Uterus (tissue), 4 donors: ENCODE measurements at places on chromosomes 5 and 9. TPM values are rescaled to one million over a fixed set of nuclear protein-coding genes. Genes with fewer than 3 reads are reported as not detected.

DNA sequence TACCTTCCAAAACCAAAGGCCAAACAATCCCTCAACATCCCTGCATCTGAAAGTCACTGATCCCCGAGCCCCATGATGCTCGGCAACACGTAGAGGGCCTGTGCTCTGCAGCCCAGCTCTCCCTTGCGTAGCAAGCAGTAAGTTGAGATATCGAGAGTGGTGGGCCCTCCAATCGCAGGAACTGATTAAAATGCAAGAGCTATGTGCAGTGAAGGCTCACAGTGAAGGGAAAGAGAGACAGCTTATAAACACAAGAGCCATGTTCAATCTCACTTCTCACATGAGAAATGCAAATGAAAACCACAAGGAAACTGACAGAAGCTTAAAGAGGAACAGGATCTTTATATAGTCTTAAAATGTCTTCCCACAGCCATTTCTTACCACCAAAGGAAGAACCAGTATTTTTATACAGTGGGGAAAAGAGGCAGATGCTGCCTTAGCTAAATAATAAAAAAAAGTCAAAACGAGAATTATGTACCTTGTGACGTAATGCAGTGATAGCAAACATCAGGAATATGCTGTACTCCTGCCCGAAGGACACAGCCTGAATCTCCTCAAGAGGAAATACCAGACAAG, 24.6 kb downstream of the TTF1 start:
- DNase-seq = no peak
- H3K36me3 ChIP-seq = no peaks in the 10 kb centered on the region
- no peak overlapping the region for H3K4me3 ChIP-seq

DNA sequence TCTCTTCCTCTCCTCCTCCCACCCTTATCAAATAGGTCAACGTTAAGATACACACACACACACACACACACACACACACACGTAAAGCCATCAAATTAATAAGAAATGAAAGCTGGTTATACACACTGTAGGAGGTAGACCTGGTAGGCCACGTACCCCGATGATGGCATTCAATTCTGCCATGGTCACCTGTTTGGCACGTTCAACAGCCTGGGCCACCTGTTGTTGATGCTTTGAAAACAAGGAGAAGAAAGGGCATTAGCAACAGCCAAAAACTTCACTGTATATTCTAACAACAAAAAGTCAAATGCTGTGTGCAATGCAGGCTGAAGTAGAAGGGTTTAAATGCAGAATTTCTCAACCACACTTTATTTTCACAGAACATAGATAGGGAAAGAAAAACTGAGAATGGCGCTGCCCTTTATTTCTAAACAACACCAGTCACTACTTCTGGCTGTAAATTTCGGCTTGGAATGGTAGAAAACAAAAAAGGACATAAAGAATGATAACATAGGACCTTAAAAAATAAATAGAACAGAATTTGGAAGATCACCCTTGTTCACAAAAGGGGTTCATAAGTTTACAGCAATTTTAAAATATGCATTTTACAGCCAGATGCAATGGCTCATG, 37.2 kb downstream of the TLE1 start:
- no peak overlapping the region for H3K4me3 ChIP-seq
- peaks cover 3% of the 10 kb centered on the region for H3K4me1 ChIP-seq
- H3K36me3 ChIP-seq = no peaks in the 10 kb centered on the region
- H3K27ac ChIP-seq = no peak overlapping the region
- H3K27me3 ChIP-seq = no peaks in the 10 kb centered on the region

PRELID2 gene
- total RNA-seq = 54.5 TPM

DNA sequence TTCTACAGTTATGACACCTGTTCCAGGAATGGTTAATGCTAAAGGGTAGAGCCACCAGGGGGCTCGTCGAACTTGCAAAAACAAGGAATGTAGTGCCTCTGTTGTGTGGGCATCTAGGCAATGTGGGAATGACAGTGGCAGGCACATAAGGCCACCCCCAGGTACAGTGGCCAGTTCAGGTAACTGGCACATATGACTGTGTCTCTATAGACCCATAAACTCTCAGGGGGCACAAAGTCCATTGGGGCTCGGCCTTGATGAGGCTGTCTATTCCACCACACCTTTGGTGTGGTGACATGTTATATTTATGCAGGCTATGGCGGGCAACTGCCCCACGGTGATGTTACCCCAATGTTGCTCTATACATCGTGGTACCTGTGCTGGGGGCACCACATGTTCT, 59.6 kb upstream of the FAM120A start:
- H3K27me3 ChIP-seq = no peaks in the 10 kb centered on the region
- DNase-seq = no peak
- no peaks in the 10 kb centered on the region for H3K4me1 ChIP-seq
- H3K4me3 ChIP-seq = no peak overlapping the region

- H3K4me3 ChIP-seq = no peak overlapping the region
- DNase-seq = no peak
- no peaks in the 10 kb centered on the region for H3K36me3 ChIP-seq
These were observed 9.2 kb downstream of the PCDH1 start for GRCh38 chr5:141869040-141869439.

DNA sequence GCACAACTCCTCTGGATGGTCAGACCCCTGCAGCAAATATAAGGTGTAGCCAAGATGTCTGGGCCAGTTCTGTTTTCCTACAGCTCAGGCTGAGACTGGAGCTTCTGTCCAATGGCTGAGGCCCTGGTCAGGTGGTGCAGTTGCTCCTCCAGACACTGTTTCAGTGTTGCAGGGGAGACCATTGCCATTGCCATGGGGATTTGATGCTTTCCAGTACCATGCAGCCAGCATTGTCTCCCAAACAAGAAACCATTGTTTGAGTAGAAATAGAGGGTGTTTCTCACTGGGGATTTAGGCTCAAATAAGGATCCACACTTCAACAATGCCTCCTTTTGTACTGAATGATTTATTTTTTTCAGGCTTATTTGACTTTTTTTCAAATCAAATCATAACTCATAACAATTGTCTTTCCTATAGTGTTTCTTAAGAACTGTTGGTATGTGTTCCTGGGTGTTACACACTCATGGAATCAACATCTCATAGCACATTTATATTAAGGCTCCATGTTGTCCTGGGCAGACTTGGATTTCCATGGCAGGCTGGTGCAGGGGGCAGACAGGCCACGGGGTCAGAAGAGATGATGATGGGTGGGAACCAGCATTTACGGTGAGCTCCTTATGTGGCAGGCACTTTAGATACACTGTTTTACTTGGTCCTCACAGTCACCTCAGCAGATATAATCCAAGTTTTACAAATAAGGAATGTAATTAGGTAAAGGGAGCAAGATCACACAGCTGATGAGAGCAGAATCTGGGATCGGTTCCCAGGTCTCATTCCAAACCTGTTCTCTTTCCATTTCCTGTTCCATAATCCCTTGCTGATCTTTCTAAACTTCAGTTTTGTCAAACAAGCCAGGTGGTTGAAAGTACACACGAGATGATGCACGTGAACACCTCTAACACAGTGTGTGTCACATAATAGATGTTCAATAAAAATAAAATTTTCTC, 95.9 kb upstream of the GNAQ start:
- H3K4me1 ChIP-seq = no peaks in the 10 kb centered on the region
- no peak for DNase-seq
- no peak overlapping the region for H3K27ac ChIP-seq
- H3K36me3 ChIP-seq = no peaks in the 10 kb centered on the region
- H3K4me3 ChIP-seq = no peak overlapping the region

DNA sequence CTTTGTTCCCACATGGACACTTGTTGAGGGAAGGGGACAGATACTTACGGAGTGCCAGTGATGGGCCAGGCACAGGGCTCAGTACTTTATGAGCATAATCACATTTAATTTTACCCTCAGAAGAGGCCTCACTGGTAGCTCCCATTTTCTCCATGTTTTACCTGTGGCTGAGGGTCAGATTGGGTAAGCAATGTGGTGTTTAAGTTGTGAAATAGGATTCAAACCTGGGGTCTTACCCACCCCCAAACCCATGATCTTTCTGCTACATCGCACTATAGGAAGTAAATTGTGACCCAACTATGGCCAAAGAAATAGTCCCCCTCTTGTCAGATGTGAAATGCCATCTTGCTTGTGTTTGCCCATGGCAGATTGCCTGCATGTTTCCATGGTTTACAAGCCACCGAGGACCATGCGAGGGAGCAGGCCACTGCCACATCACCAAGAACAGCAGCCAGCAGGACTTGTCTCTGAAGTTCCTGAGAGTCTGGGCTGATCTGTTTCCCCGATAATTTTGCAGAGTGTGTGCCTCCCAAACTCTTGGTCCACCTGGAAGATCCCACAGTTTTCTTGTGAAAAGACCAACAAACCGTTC, 95.4 kb downstream of the MACROH2A1 start:
- H3K27me3 ChIP-seq = no peaks in the 10 kb centered on the region
- DNase-seq = no peak
- no peaks in the 10 kb centered on the region for H3K4me1 ChIP-seq
- no peak overlapping the region for H3K4me3 ChIP-seq
- H3K36me3 ChIP-seq = no peaks in the 10 kb centered on the region
- no peak overlapping the region for H3K27ac ChIP-seq

DNA sequence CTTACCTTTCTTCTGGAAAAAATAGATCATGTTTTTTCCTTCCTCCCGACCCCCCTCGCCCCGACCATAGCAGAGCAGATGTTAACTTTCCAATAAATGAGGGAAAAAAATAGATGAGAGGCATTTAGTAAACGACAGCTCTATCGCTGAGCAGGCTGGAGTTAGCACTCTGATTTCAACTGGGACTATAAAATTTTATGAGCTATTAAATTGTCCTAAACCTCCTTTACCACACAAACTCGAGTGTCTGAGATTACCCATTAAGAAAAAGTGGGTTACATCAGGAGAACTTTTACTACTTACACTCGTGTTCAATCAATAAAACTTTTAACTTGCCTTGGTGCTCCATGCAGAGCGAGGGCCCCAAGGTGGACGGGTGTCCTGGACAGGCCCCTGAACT, 59.8 kb upstream of the RNU6ATAC start:
- H3K4me3 ChIP-seq = no peak overlapping the region
- DNase-seq = no peak
- no peaks in the 10 kb centered on the region for H3K27me3 ChIP-seq
- H3K4me1 ChIP-seq = no peaks in the 10 kb centered on the region
- H3K27ac ChIP-seq = no peak overlapping the region
- H3K36me3 ChIP-seq = no peaks in the 10 kb centered on the region

- no peaks in the 10 kb centered on the region for H3K36me3 ChIP-seq
- no peak overlapping the region for H3K27ac ChIP-seq
- H3K4me1 ChIP-seq = no peaks in the 10 kb centered on the region
- H3K27me3 ChIP-seq = no peaks in the 10 kb centered on the region
These were observed 63.9 kb downstream of the MAT2B start for GRCh38 chr5:163569284-163569683.

SHISAL2B gene
- total RNA-seq = not detected

DNA sequence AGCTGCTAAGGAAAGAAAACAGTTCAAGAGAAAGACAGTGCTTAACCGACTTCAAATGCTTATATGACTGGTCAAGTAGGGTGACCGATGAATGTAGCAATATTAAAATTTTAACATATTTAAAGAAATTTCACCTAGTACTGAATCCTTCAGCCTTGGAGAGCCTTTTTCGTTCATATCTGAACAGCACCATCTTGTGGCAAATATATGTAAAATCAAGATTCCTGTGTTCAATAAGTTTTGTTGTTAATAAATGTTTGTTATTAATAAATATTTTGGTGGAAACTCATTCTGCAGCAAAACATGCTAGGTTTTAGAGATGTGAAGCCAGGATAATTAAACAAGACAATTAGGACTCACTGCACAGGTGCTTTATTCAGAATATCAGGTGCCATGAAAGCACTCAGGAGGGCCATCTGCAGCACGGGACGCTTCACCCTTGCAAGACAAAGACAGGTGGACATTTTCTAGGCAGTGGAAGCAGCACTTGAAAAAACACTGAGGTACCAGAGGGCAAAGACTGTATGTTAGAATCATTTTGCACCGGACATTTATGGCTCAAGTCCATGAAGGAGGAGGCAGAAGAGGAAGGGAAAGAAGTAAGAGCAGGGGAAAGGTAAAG, 15.6 kb downstream of the TICAM2 start:
- H3K36me3 ChIP-seq = no peaks in the 10 kb centered on the region
- no peak overlapping the region for H3K4me3 ChIP-seq
- DNase-seq = no peak
- H3K27ac ChIP-seq = no peak overlapping the region
- H3K27me3 ChIP-seq = no peaks in the 10 kb centered on the region

LCP2 gene
- total RNA-seq = 12.1 TPM

DNA sequence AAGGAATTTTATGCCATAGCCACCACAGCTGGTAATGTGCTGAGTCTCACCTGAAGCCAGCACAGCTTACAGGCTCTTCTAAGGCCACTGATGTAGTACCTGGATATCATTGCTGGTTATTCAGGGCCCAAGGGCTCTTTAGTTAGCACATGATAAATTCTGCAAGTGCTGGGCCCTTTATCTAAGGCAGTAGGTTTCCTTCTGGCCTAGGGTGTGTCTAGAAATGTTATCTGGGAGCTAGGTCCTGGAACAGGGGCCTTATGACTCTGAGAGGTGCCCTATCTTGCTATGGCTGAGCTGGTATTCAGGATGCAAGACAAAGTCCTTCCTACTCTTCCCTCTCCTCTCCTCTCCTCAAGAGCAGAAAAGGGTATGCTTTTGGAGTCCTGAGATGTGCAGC, 1424.5 kb upstream of the NUDT12 start:
- H3K36me3 ChIP-seq = no peaks in the 10 kb centered on the region
- DNase-seq = no peak
- H3K4me1 ChIP-seq = no peaks in the 10 kb centered on the region
- H3K27ac ChIP-seq = no peak overlapping the region

DNA sequence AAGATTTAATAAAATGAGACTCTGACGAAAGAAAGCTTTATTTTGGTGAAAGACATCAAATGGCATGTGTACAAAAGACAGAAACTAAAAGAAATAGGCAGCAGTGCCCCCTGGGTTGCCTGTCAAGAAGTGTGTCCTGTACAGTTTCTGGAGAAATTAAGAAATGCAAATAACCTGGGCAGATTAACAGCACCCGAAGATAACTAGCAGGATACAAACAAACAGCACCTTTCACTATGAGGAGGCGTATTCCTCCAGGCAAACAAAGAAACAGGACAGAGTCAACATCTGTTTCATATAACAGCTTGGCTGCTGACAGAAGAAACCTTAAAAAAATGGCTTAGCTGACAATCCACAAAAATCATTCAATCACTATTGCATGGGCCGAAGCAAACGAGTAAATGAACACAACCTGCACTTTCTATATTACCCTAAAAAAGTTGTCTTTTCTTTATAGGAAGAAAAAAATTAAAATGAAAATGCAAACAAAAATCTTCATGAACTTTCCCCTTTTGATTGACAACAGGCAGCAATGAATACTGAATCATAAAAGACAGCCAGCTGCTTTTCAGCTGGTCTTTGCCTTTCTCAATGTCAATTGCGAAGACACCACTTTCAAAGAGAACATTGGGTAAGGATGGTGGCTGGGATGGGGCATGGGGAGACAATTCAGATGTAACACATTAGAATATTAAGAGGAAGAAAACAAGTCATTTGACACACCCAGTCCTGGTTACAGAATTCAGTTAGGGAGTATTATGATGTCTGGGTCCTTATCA, 162.1 kb downstream of the ARL15 start:
- H3K36me3 ChIP-seq = no peaks in the 10 kb centered on the region
- DNase-seq = no peak
- no peaks in the 10 kb centered on the region for H3K27me3 ChIP-seq
- no peaks in the 10 kb centered on the region for H3K4me1 ChIP-seq

GRCh38 chr5:15234911-15235310, 265.1 kb upstream of the FBXL7 start:
- DNase-seq = no peak
- H3K27me3 ChIP-seq = no peaks in the 10 kb centered on the region
- H3K36me3 ChIP-seq = no peaks in the 10 kb centered on the region
- no peak overlapping the region for H3K4me3 ChIP-seq
- no peaks in the 10 kb centered on the region for H3K4me1 ChIP-seq

GRCh38 chr5:114062932-114063867, 298.7 kb upstream of the KCNN2 start:
- H3K4me3 ChIP-seq = no peak overlapping the region
- no peaks in the 10 kb centered on the region for H3K27me3 ChIP-seq
- H3K4me1 ChIP-seq = no peaks in the 10 kb centered on the region

SELENOP gene
- 403 TPM for total RNA-seq
